ENCODE measurements at places on chromosomes 2 and 18. TPM values are rescaled to one million over a fixed set of nuclear protein-coding genes. Genes with fewer than 3 reads are reported as not detected.

DNA sequence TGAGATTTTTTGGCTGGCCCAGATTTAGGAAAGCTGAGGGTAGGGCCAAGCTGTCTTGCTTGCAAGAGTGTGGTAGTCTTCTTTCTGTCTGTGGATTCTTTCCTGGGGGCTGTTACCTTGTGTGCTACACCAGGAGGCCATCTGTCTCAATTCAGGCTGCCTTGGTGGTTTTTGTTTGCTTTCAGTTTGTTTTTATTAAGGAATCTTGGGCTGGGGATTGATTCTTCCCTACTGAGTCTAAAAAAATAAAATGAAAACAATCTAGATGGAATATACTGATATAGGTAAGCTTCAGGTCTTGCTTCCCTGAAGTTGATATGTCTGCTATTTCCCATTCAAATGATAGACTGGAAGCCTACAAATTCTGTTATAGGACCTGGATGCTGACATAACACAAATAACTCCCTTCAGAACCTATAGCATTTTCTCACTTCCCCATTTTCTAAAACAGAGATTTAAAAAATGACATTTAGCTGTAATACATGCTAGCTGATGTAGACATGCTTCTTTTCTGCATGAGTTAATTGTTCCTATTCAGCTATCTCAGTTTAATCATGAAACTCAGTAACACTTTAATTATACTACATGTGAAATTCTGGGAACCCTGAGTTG, 5.3 kb downstream of the LHCGR start:
- no peak overlapping the region for H3K4me3 ChIP-seq
- no peaks in the 10 kb centered on the region for H3K27me3 ChIP-seq
- H3K27ac ChIP-seq, result no peak overlapping the region

DNA sequence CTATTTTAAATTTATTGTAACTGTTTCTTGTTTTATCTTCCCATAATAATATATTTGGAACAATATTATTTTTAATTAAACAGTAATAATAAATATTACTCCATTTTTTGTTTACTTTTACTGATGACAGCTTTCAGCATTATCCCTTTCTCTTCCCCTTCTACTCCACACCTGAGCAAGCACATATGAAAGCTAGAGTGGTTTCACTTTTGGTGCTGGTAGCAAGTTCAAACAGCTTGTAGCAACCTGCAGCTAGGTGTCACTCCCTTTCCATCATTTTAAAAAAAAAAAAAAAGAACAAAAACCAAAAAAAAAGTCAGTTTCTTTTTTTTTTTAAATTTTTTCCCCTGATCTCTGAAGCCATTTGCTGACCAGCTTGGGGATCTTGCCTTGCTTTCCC, 801.8 kb downstream of the CCDC85A start:
- no peaks in the 10 kb centered on the region for H3K36me3 ChIP-seq
- H3K27ac ChIP-seq, result no peak overlapping the region
- no peaks in the 10 kb centered on the region for H3K27me3 ChIP-seq

GRCh38 chr2:112754564-112754963, 9.8 kb downstream of the CKAP2L start:
- no peaks in the 10 kb centered on the region for H3K27me3 ChIP-seq
- DNase-seq, result no peak
- no peak overlapping the region for H3K27ac ChIP-seq

DNA sequence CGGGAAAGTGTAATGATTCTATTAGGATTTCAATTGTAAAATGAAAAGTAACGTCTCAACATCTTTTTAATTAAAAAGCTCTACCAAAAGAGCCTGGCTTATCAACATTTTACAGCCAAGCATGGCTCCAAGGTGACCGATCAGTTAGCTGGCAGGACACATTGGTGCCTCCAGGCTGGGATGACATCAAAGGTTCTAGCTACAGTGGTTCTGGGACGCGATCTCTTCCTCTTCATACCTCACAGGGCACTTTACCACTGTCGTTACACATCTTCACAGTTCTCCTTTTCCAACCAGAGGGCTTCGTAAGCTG, 693 bp downstream of the ORC2 start:
- H3K27me3 ChIP-seq, result no peaks in the 10 kb centered on the region
- H3K27ac ChIP-seq, result peak overlapping the region; percentile 81
- H3K4me1 ChIP-seq, result peaks cover 29% of the 10 kb centered on the region
- H3K36me3 ChIP-seq, result no peaks in the 10 kb centered on the region

DNA sequence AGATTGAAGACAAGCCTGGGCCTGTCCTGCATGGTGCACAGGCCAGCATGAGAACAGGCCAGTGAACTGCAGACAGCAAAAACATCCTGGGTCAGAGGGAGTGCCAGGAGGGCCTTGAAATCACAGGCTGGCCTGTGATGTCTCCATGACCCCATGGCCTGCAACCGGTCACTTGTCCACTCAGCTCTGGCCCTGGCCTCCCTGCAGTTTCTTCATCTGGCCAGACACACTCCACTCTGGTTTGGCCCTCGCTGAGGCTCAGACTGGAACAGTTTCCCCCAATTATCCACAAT, 12.6 kb downstream of the CYRIA start:
- H3K27ac ChIP-seq, result peak overlapping the region; percentile 68
- H3K36me3 ChIP-seq, result no peaks in the 10 kb centered on the region
- peaks cover 97% of the 10 kb centered on the region for H3K4me1 ChIP-seq
- peak; percentile 88 for DNase-seq

DNA sequence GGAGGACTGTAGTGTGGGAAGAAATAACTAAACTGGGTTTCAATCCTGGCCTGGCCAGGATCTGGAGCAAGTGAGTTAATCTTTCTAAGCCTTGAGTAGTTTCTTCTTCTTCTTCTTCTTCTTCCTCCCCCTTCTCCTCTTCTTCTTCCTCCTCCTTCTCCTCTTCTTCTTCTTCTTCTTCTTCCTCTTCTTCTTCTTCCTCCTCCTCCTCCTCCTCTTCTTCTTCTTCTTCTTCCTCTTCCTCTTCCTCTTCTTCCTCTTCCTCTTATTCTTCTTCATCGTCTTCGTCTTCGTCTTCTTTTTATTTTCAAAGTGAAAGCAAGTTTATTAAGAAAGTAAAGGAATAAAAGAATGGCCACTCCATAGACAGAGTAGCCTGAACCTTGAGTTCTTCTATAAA, 6.5 kb upstream of the IL1RN start:
- H3K4me3 ChIP-seq, result no peak overlapping the region
- H3K36me3 ChIP-seq, result no peaks in the 10 kb centered on the region
- peak overlapping the region; percentile 56 for H3K27ac ChIP-seq
- H3K4me1 ChIP-seq, result peaks cover 17% of the 10 kb centered on the region
- no peak for DNase-seq
- H3K27me3 ChIP-seq, result no peaks in the 10 kb centered on the region

DNA sequence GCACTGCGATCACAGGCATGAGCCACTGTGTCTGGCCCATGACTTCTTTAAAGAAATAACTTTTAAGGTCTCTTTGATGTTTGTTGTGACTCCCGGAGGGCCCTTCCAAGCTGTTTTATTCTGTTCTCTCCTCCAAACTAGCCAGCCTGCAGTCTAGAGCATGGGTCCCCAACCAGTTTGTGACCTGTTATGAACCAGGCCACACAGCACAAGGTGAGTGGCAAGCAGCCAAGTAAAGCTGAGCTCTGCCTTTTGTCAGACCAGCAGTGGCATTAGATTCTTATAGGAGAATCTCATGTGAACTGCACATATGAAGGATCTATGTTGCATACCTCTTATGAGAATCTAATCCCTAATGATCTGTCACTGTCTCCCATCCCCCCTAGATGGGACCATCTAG, 223.9 kb upstream of the RGPD4 start:
- H3K36me3 ChIP-seq, result no peaks in the 10 kb centered on the region
- no peak for DNase-seq
- H3K27me3 ChIP-seq, result no peaks in the 10 kb centered on the region
- H3K4me3 ChIP-seq, result no peak overlapping the region

GRCh38 chr2:134436706-134437105, 182.8 kb downstream of the MGAT5 start:
- no peak overlapping the region for H3K4me3 ChIP-seq
- no peak overlapping the region for H3K27ac ChIP-seq
- no peaks in the 10 kb centered on the region for H3K27me3 ChIP-seq
- no peaks in the 10 kb centered on the region for H3K4me1 ChIP-seq
- DNase-seq, result no peak
- H3K36me3 ChIP-seq, result peaks cover 4% of the 10 kb centered on the region

Gene C2orf76
- 3.7 TPM for total RNA-seq

GRCh38 chr2:233926806-233927205, 9.6 kb downstream of the TRPM8 start:
- peaks cover 6% of the 10 kb centered on the region for H3K4me1 ChIP-seq
- H3K4me3 ChIP-seq, result no peak overlapping the region
- H3K36me3 ChIP-seq, result no peaks in the 10 kb centered on the region
- DNase-seq, result no peak
- no peaks in the 10 kb centered on the region for H3K27me3 ChIP-seq

DNA sequence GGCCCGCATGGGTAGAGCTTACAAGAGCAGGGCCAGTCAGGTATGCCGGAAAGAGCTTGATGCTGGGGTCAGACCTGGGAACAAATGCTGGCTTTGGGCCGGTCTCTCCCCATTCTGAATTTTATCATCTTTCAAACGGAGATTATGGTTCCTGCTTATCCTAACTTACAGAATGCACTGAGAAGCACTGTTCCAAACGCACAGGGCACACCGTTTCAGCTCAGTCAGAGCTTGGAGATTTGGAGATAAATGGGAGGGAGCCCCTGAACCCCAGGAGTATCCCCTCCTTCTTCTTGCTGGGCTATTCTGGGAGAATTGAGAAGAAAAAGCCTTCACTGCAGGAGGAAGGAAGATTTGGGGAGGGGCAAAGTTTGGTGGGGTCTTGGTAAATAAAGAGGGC, 169.4 kb downstream of the DDX1 start:
- no peak overlapping the region for H3K27ac ChIP-seq
- no peak for DNase-seq
- no peak overlapping the region for H3K4me3 ChIP-seq
- H3K36me3 ChIP-seq, result no peaks in the 10 kb centered on the region
- H3K4me1 ChIP-seq, result no peaks in the 10 kb centered on the region
- no peaks in the 10 kb centered on the region for H3K27me3 ChIP-seq

Gene MXD1
- 55.2 TPM for total RNA-seq

- no peaks in the 10 kb centered on the region for H3K4me1 ChIP-seq
- H3K27me3 ChIP-seq, result no peaks in the 10 kb centered on the region
- no peak overlapping the region for H3K4me3 ChIP-seq
- no peaks in the 10 kb centered on the region for H3K36me3 ChIP-seq
- H3K27ac ChIP-seq, result no peak overlapping the region
Measured at GRCh38 chr2:105313877-105314276, 15.7 kb downstream of the TGFBRAP1 start.

Gene HNMT
- total RNA-seq, result 18.9 TPM

Gene ANKRD30BL
- total RNA-seq, result 1.2 TPM

GRCh38 chr2:43034242-43034619, 192.2 kb downstream of the ZFP36L2 start:
- DNase-seq, result no peak
- H3K27me3 ChIP-seq, result no peaks in the 10 kb centered on the region
- peak overlapping the region; percentile 65 for H3K27ac ChIP-seq
- no peaks in the 10 kb centered on the region for H3K36me3 ChIP-seq
- H3K4me1 ChIP-seq, result peaks cover 35% of the 10 kb centered on the region
- H3K4me3 ChIP-seq, result no peak overlapping the region

DNA sequence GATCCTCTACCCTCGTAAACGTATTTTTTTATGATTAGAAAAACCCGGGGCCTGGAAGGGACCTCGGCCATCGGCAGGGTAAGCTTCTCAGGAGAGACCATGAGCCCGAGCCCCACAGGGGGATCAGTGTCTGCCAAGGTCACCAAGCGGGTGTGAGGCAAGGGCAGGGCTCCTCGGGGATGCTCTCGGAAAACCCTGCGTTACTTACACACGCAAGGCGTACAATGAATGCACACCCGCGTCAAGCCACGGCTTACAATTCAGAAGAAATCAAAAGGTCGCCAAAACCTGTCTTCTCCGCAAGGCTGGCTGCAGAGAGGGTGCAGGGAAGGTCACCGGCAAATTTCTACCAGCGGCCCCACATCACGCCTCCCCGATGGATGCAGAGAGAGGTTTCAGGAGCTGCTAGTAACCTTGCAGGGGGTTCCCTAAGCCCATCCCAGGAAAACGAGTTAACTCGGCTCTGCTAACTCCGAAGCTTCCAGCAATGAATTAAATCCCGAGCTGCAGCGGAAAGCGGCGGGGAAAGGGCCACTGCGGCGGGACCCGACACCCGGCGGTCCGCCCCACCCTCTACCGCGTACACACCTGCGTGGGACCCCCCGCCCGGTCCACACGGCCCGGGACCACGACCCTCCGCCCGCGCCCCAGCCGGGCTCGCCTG, 638 bp downstream of the ST3GAL5 start:
- H3K27ac ChIP-seq, result peak overlapping the region; percentile 94
- no peaks in the 10 kb centered on the region for H3K36me3 ChIP-seq

- H3K4me3 ChIP-seq, result no peak overlapping the region
- H3K27me3 ChIP-seq, result no peaks in the 10 kb centered on the region
- H3K27ac ChIP-seq, result no peak overlapping the region
- no peaks in the 10 kb centered on the region for H3K36me3 ChIP-seq
- H3K4me1 ChIP-seq, result no peaks in the 10 kb centered on the region
- no peak for DNase-seq
Measured at GRCh38 chr18:50453014-50453680, 78.3 kb downstream of the SKA1 start.

- no peak for DNase-seq
- H3K27me3 ChIP-seq, result no peaks in the 10 kb centered on the region
- H3K4me1 ChIP-seq, result no peaks in the 10 kb centered on the region
- no peak overlapping the region for H3K27ac ChIP-seq
Measured at GRCh38 chr2:136297994-136298393, 180.0 kb upstream of the CXCR4 start.

Measured in vagina (tissue), 2 donors.